Astrocyte (in vitro differentiated cells and primary cell): ENCODE measurements at places on chromosomes 2 and 18. TPM values are rescaled to one million over a fixed set of nuclear protein-coding genes. Genes with fewer than 3 reads are reported as not detected.

The SRD5A2 gene
- not detected in 2 replicates for total RNA-seq

The ARHGAP28 gene
- total RNA-seq: 15.5 and 16.6 TPM in 2 replicates

The ADAM17 gene
- total RNA-seq: 44.9 and 48.4 TPM in 2 replicates

The MYL12A gene
- total RNA-seq: 659 and 682 TPM in 2 replicates

The CAPN14 gene
- total RNA-seq: 0.12 and 0.14 TPM in 2 replicates

DNA sequence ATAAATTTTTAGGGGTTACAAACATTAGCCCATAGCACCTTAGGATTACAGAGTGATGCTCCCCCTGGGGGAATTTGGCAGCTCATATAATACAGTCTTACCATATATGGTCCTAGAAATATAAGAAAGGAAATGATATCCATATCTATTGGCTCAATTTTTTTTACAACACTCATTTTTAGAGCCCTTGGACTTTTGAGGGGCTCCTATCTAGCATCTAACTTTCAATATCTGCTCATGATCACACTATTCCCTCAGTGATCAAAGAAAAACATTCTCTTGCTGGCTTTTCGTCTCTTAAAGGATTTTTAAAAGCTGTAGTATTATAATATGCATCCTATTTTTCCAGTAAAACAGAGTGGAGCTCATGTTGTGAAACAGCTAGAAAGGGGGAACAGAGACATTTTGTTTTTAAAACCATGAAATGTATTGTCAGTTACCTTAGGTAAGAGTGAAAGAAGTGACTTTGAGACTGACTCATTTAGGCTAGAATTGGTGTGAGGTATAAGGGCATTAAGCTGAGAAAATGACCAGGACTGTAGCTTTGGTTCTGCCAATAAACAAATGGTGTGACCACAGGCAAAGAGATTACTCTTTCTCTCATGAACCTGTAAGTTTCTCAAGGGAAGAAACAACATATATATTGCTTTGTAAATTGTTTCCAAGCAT, 65.8 kb downstream of the ALPK2 start:
- peaks cover 17% of the 10 kb centered on the region for H3K4me1 ChIP-seq
- H3K36me3 ChIP-seq: no peaks in the 10 kb centered on the region
- no peaks in the 10 kb centered on the region for H3K27me3 ChIP-seq
- no peak overlapping the region for H3K4me3 ChIP-seq
- no peak overlapping the region for H3K27ac ChIP-seq
